ENCODE measurements at places on chromosomes 7 and 10.

GRCh38 chr10:88763441-88763840 lies 3.6 kb downstream of the LIPN start:
- no peak for DNase-seq

DNA sequence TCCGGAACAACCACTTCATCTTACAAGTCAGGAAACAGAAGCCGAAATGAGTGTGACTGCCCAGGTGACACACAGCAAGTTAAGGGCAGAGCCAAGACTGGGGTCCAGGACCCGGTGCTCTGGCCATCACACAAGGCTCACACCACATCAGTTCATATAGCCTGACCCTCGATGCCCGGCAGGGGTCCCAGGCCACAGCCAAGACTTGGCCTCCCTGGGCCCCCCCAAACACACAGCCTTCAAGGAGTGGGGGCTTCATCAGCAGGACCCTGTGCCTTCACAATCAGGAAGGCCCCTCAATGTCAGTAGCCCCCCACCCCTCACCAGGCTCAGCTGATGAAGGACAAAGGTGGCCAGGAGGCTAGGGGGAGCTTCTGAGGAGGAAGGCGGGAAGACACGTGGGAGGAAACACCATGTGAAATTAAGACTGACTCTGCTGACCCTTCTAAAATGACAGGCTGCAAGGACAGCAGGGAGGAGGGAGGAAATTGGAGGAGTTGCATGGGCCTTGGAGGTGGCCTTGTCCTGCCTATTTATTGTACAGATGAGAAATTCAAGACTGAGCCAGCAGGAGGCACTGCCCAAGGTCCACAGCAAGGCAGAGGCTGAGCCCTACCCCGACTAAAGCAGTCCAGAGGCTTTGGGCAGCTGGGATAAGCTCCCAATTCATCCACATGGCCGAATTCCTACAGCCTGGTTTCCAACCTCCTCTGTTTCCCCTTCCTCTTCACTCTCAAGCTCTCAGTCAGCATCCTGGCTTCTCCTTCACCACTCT lies 216.1 kb upstream of the ZMIZ1 start:
- DNase-seq = no peak

- no peak for DNase-seq
These were observed 145.8 kb upstream of the IMMP2L start for GRCh38 chr7:111708072-111708471.

DNA sequence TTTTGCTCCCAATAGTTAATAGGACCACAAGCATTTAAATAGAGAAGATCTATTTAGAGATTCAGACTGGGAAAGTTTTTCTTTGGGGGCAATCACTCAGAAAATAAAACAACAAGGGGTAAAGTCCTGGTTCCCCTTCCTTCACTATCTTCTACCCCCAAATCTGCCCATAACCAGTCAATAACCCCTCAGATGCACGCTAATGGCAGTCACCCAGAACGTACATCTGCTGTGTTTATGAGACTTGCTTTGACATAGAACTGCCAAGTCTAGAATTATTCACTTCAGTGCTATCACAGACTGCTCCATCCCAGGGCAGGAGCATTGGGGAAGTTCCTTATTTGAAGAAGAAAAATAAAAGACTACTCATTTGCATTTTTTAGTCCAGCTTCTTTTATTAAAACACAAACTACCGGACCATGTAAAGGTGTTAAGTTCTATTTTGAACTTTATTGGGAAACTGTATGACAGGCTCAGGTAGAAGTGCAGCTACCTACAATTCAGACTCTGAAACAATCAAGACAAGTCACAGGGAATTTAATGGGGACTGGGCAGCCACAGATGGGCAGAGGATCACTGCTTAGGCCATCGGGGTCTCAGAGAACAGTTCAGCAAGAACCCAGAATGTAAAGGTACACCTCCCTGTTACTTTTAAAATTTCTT lies 38.4 kb downstream of the ANK3 start:
- DNase-seq = no peak

DNA sequence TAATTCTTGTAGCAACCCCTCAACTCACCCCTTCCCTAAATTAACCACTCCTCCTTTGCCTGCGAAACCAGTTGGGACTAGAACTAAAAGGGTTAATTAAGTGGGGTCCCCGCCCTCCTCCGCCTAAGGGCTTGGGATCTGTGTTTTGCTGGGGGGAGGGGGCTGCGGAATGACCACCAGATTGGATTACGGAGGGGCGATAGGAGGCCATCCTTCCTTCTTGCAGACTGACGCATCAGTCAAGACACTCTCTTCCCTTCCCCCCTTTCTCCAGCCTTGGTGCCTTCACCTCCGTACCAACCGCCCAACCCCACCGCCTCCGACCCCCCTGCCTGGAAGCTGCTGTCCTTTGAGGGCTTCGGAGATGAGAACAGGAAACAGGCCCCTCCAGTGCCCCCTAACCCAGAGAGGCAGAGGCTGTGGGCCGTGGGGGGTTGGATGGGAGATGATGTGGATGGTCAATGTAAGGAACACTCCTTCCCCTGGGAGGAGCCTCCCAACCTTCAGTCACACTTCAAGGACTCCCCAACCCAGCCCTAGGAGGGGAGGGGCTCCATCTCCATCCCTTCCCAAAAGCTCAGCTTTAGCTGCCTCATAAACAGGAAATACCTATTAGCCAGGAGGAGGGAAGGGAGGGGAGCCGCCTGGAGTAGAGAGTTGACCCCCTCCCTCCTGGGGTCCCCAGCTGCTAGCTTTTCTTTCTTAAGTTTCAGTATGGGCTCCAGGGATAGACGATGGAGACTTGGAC lies 997 bp upstream of the LDB1 start:
- no peak for DNase-seq

- DNase-seq = no peak
These were observed 85.7 kb downstream of the ANLN start for GRCh38 chr7:36475381-36475780.

DNA sequence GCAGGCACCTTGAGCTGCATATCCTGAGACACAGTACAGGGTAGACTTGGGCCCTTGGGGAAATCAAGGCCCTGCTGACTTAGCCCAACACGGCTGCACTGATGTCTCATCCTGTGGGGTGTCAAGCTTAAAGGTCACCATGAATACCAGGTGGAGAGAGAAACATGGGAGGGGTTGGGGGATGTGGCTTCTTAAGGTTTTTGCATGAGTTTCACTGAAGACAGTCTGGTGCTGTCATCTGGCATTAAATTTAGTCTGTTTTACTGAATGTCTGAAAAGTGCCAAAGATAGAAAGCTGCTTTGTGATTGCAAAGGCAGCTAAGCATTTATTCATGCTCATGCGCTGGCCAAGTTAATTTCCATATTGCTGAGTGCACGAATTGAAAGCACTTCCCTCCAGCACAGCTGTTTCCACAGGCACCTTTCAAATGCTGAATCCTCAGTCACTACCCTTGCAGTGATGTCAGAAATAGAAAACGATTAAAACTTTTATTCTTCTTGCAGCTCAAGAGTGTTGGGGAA lies 102.1 kb downstream of the OSBPL3 start:
- DNase-seq = no peak

GRCh38 chr7:40799493-40800403 lies 664.9 kb downstream of the SUGCT start:
- no peak for DNase-seq

DNA sequence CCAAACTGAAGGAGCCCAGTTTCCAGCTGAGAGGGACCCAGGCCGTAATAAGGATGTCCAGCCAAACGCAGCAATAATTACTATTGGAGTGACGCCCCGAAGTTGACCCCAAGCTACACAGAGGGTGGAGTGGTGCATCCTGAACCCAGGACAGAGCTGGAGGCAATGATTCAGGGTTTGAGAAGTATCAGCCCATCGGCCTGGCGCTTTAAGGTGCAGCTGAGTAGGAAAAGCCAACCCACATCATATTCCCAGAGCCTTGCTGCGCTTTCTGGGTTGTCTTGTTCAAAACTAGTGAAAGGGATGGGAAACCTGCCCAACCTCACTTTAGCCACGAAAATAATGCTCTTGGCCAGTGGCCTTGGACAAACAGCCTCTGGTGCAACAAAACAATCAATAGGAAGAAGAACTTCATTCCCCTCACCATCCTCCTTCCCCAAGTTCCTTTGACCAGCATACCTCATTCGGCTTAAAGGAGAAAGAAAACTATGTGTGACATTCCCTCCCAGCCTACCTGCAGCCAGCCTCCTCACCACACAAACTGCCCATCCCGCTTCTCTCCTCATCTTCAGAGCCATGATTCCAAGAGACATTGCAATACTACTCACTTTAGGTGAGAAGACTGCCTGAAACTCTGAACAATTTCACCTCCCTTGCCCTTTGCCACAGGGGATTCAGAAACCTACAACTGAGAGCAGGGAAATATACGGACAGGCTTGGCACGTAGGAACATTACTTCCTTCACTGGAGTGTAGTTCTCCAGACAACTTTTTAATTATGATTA lies 217.2 kb upstream of the MKLN1 start:
- no peak for DNase-seq

DNA sequence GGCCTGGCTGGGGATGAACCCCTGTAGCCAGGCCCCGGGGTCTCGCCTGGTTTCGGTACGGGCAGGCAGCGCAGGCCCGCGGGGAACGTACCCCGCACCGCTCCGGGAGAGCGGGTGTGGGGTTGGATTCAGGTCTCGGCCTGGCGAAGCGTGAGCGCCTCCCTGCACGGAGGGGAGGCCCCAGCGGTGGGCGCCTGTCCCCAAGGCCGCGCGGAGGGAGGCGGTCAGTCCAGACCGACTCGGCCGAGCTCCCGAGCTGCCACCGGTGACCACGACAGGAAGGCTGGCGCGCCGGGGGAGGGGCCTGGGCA lies 378 bp upstream of the INPP5F start:
- no peak for DNase-seq

DNA sequence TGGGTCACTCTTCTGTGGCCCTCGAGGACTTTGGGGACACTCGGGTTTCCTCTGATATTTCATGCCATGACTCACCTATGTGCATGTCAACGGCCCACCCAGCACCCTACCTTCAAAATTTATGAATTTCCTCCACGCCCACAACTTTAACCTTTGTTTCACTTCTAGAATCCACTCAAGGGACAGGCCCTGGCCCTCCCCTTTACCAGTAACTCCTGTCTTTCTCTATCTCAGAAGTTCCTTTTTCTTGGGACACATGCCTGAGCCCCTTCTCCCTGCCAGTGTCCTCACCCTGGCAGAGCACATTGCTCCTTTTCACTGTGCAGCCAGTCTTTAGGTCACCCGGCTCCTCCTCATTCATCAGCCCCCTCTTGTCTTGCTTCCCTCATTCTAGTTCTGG lies 282.5 kb upstream of the KLF6 start:
- no peak for DNase-seq

DNA sequence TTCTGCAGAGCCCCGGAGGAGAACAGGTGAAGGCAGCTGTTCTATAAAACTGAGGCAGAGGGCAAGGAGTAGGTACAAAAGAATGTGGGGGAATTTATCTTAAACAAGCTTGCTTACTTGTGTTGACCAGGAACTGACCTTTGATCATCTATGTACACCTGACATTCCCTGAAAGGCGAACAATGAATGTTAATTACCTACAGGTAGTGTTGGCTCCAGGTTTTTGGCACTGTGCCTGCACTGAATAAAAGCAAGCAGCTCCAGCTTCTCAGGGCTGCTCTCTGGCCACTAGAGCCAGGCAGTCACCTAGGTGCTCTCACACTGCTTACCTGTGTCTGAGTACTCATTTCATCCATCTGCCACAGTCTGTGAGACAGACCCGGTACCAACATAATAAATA lies 87.0 kb downstream of the RAPGEF5 start:
- DNase-seq = no peak

DNA sequence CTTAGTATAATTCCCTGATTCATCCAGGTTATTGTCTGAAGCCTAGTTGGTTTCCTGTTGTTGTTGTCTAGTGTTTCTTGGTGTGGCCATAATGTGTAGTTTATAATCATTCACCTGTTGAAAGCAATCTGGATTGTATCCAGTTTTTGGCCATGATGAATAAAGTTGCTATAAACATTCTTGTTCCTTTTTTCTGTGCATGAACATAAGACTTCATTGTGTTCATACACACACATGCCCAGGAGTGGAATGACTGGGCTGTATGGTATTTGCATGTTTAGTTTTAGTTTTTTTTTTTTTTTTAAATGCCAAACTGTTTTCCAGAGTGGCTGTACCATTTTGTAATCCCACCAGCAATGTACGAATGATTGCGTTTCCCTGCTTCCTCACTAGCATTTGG lies 349.8 kb downstream of the SDK1 start:
- no peak for DNase-seq

Measured in stimulated activated CD8-positive, alpha-beta memory T cell treated with anti-CD3 and anti-CD28 coated beads, Interleukin-7, amount 100 ng/mL, for 1 hour (primary cell).